ENCODE measurements at places on chromosomes 2 and 18. TPM values are rescaled to one million over a fixed set of nuclear protein-coding genes. Genes with fewer than 3 reads are reported as not detected.

The GPR55 gene
- 0.22 TPM for total RNA-seq

The MEP1B gene
- total RNA-seq = 0.42 TPM

The GYPC gene
- 175 TPM for total RNA-seq

The SERPINB11 gene
- not detected for total RNA-seq

The NDC80 gene
- 0.29 TPM for total RNA-seq

The MARCHF4 gene
- total RNA-seq = not detected

The TPO gene
- total RNA-seq = 17.5 TPM

The ANKRD62 gene
- total RNA-seq = not detected

The GCKR gene
- 4.2 TPM for total RNA-seq

The MDH1B gene
- total RNA-seq = 0.19 TPM

The LRP2 gene
- not detected for total RNA-seq

The DAW1 gene
- total RNA-seq = not detected

The ZAP70 gene
- 1.3 TPM for total RNA-seq

The IMPACT gene
- 33.3 TPM for total RNA-seq

The KIF1A gene
- total RNA-seq = not detected

The KCNG2 gene
- total RNA-seq = 0.51 TPM

The LYG2 gene
- total RNA-seq = not detected

The SH3RF3 gene
- 20.4 TPM for total RNA-seq

The PGAP1 gene
- 14.6 TPM for total RNA-seq

The CRYGD gene
- total RNA-seq = not detected

The TWIST2 gene
- 73.9 TPM for total RNA-seq

The ANKRD36C gene
- 23.6 TPM for total RNA-seq

The FBXO48 gene
- total RNA-seq = 1.5 TPM

The KCNG3 gene
- total RNA-seq = not detected

The ZC3H8 gene
- total RNA-seq = 5.3 TPM

The MAP3K19 gene
- total RNA-seq = not detected

The ICOS gene
- total RNA-seq = 0.22 TPM

The CHN1 gene
- total RNA-seq = 7.0 TPM

The EVA1A gene
- 0.71 TPM for total RNA-seq

The IKZF2 gene
- 7.6 TPM for total RNA-seq

The HYCC2 gene
- total RNA-seq = 31.5 TPM

All from mesenteric fat pad (tissue), 1 donor.